ENCODE measurements at places on chromosomes 6 and 20.

DNA sequence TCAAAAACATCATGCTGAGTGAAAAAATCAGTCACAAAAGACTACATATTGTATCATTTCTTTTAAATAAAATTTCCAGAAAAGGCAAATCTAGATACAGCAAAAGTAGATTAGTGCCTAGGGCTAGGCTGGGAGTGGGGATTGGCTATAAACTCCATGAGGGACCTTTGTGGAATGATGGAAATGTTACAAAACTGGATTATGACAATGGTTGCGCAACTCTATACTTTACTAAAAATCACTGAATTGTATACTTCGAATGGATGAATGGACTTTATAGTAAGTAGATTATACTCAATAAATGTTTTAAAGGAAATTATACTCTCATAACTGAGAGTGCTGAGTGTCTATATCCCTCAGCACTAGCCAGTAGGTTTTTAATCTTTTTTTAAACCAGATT, 4.3 kb downstream of the HMGN3 start:
- peaks cover 1% of the 10 kb centered on the region for H3K36me3 ChIP-seq
- H3K4me3 ChIP-seq, result no peak overlapping the region
- peaks cover 11% of the 10 kb centered on the region for H3K4me1 ChIP-seq
- no peaks in the 10 kb centered on the region for H3K27me3 ChIP-seq
- H3K27ac ChIP-seq, result no peak overlapping the region
- DNase-seq, result no peak

GRCh38 chr6:109290143-109290931, 91.9 kb downstream of the CD164 start:
- H3K27me3 ChIP-seq, result peaks cover 14% of the 10 kb centered on the region
- no peaks in the 10 kb centered on the region for H3K36me3 ChIP-seq
- no peak for DNase-seq
- no peaks in the 10 kb centered on the region for H3K4me1 ChIP-seq
- H3K4me3 ChIP-seq, result no peak overlapping the region

- peaks cover 43% of the 10 kb centered on the region for H3K4me1 ChIP-seq
- peaks cover 12% of the 10 kb centered on the region for H3K36me3 ChIP-seq
- peak overlapping the region; percentile 65 for H3K4me3 ChIP-seq
- H3K27me3 ChIP-seq, result no peaks in the 10 kb centered on the region
- no peak for DNase-seq
- peak overlapping the region; percentile 94 for H3K27ac ChIP-seq
Observed at GRCh38 chr20:31676609-31676989, 38.9 kb downstream of the COX4I2 start.

GRCh38 chr6:44203955-44204354, 12.8 kb upstream of the MYMX start:
- DNase-seq, result no peak
- H3K36me3 ChIP-seq, result no peaks in the 10 kb centered on the region
- no peak overlapping the region for H3K4me3 ChIP-seq
- H3K27me3 ChIP-seq, result peaks cover 3% of the 10 kb centered on the region
- no peaks in the 10 kb centered on the region for H3K4me1 ChIP-seq
- no peak overlapping the region for H3K27ac ChIP-seq

DNA sequence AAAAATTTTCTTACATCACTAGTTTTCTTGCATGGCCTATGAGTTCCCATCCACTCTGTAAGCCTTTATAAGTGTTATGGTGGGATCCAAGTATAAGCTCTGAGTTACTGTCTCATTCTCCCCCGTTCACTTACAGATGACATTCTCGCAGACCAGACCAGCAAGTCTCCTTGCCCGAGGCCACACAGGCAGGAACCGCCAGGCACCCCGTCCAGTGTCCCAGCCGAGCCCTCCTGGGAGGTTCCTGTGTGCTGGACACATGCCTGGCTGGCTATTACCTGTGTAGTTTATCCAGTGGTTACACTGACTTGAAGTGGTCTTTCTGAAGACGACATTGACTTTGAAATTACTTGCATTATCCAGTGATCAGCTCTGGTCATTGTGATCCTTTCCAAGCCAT, 234.8 kb upstream of the QKI start:
- H3K27ac ChIP-seq, result no peak overlapping the region
- no peak overlapping the region for H3K4me3 ChIP-seq

GRCh38 chr6:15491255-15491985, 171.4 kb downstream of the DTNBP1 start:
- H3K27me3 ChIP-seq, result no peaks in the 10 kb centered on the region
- DNase-seq, result peak; percentile 67
- H3K27ac ChIP-seq, result peak overlapping the region; percentile 56
- peaks cover 19% of the 10 kb centered on the region for H3K4me1 ChIP-seq
- H3K36me3 ChIP-seq, result peaks cover 22% of the 10 kb centered on the region

GRCh38 chr6:3938715-3939367, 89.7 kb downstream of the FAM50B start:
- no peaks in the 10 kb centered on the region for H3K36me3 ChIP-seq
- H3K4me1 ChIP-seq, result no peaks in the 10 kb centered on the region
- H3K4me3 ChIP-seq, result no peak overlapping the region
- no peak overlapping the region for H3K27ac ChIP-seq

GRCh38 chr20:46333161-46333991, 25.1 kb upstream of the CDH22 start:
- no peak overlapping the region for H3K4me3 ChIP-seq
- H3K27me3 ChIP-seq, result peaks cover 18% of the 10 kb centered on the region
- H3K4me1 ChIP-seq, result no peaks in the 10 kb centered on the region
- H3K36me3 ChIP-seq, result no peaks in the 10 kb centered on the region
- no peak overlapping the region for H3K27ac ChIP-seq
- DNase-seq, result no peak

DNA sequence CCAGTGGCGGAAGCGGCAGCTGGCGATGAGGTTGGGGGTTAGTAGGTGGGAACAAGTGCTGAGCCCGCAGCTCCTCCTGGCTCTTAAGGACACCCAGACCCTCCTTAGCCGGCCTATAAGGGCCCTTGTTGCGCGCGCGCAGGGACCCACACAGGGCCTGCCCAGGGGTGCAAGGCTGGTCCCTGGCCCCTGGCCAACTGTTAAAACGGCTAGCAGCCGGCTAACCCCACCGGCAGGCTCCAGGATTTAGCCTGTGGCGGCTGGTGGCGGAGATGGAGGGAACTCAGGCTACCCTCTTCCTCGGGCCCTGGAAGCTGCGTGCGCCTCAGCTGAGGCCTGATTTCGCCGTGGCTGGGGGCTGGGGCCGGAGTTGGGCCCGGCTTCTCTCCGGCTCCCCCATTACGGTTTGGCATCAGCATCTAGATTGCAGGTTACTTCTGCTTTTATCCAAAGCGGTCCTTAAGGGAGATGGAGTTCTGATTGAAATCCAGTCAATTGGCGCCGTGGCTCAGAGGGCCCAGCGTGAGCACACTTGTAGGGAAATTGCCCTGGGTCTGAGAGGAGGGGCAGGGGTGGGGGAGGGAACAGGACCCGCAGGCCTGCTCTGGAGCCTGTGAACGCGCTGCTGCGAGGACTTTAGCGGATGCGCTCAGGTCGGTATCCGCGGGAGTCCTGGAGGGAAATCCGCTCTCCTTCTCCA, 36.9 kb upstream of the CCDC167 start:
- H3K27me3 ChIP-seq, result peaks cover 3% of the 10 kb centered on the region
- no peak for DNase-seq
- no peaks in the 10 kb centered on the region for H3K36me3 ChIP-seq
- peaks cover 17% of the 10 kb centered on the region for H3K4me1 ChIP-seq

DNA sequence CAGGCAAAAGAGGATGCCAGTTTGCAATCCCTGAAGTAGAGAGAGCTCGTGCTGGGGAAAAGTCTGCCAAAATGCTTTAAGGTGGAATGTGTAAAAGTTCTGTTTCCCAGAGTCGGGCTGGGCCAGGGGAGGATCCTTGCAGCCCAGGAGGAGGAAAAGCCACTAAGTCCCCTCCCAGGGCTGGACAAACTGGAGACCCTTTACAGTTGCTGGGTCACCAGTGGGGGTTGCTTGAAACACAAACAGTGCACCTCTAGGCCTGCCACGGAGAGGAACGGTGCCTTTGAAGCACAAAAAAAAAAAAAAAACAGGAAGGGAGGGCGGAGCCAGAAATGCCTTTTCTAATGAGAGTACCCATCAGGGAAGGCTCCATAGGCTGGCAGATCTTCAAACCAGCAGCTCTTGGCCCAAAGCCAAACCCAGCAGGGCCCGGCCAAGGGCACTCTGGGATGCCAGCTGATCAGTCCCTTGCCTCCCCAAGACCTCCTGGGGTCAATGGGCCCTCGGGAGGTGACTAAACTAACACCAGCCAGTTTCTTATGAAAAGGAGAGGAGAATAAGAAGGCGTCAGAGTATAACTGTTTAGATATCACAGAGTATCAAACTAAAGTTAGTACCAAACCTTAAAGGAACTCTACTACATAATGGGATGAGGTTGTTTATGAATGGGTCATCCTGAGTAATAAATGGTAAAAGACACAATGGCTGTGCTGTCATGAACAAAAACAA, 23.7 kb downstream of the HLA-A start:
- H3K27me3 ChIP-seq, result no peaks in the 10 kb centered on the region
- H3K4me3 ChIP-seq, result peak overlapping the region; percentile 57
- H3K36me3 ChIP-seq, result no peaks in the 10 kb centered on the region

GRCh38 chr6:7933794-7934193, 23.2 kb upstream of the TXNDC5 start:
- H3K27ac ChIP-seq, result peak overlapping the region; percentile 81
- H3K4me1 ChIP-seq, result peaks cover 22% of the 10 kb centered on the region
- H3K4me3 ChIP-seq, result peak overlapping the region; percentile 14
- H3K36me3 ChIP-seq, result peaks cover 2% of the 10 kb centered on the region

GRCh38 chr6:116572162-116572561, 858 bp downstream of the RWDD1 start:
- DNase-seq, result no peak
- peak overlapping the region; percentile 92 for H3K4me3 ChIP-seq
- peaks cover 30% of the 10 kb centered on the region for H3K4me1 ChIP-seq
- H3K36me3 ChIP-seq, result peaks cover 18% of the 10 kb centered on the region
- H3K27ac ChIP-seq, result peak overlapping the region; percentile 97

DNA sequence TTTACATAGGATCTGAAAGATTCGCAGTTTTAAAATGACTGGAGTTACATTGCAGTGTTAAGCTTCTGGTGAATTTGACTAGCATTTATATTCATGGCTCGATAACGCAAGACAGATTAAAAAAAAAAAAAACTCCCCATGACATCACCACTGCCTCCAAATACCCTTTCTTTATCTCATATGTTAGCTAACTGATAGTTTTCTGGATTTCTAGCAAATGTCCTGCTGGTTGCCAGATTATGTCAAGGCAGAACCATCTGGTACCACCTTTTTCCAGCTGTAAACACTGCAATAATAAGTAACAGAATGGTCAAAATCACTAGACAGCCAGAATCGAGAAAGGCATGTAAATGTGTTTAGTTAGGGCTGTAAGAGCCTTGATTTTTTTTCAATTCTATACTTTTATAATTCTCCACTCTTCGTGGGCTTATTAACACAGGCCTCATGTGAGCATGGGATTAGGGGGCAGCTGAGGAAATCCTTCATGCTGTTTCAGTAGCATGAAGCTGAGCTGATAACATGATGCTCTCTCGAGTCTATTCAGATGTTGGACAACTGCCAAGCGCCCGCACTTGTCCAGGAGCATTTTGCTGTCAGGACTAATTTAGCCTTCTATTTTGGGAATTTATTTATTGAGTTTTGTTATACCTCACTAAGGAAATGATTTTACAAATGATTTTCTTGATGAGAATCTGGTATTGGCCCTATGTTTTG, 166.0 kb upstream of the SCGN start:
- no peak overlapping the region for H3K4me3 ChIP-seq
- peak overlapping the region; percentile 45 for H3K27ac ChIP-seq
- DNase-seq, result no peak
- peaks cover 9% of the 10 kb centered on the region for H3K4me1 ChIP-seq

DNA sequence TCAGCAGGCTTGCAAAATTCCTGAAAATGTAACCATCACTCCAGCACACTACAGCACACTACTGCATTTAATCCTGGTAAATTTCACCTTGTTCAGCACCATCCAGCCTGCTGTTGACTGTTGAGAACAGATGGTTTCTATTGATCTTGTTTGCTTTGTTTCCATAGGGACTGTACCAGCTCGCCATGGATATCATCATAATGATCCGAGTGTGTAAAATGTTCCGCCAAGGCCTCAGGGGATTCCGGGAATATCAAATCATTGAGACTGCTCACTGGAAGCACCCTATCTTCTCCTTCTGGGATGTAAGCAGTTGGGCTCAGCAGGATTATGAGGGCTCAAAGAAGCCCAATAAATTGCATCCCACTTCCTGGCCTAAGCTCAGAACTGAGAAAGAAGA, 4.1 kb downstream of the CNBD2 start:
- no peak overlapping the region for H3K4me3 ChIP-seq
- peaks cover 4% of the 10 kb centered on the region for H3K27me3 ChIP-seq
- peaks cover 2% of the 10 kb centered on the region for H3K36me3 ChIP-seq
- no peak for DNase-seq

DNA sequence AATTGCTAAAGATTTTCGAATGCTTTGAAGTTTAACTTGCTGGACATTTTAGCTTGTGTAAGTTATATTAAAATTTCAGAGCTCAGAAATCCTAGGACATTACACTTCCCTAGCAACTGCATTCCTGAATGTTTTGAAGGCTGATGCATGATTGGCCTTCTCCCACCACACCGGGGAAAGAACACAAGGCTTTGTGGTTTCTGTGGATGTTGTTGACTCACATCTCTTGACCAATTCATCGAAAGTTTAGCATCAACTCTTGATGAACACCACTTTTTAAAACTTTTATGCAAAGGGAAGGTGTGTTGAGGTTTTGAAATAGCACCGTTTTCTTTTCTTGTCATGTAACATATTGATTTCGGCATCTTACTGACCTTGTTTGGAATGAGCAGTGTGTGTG, 81.1 kb downstream of the RIMS1 start:
- no peak for DNase-seq
- no peaks in the 10 kb centered on the region for H3K4me1 ChIP-seq
- H3K36me3 ChIP-seq, result no peaks in the 10 kb centered on the region
- H3K4me3 ChIP-seq, result no peak overlapping the region

DNA sequence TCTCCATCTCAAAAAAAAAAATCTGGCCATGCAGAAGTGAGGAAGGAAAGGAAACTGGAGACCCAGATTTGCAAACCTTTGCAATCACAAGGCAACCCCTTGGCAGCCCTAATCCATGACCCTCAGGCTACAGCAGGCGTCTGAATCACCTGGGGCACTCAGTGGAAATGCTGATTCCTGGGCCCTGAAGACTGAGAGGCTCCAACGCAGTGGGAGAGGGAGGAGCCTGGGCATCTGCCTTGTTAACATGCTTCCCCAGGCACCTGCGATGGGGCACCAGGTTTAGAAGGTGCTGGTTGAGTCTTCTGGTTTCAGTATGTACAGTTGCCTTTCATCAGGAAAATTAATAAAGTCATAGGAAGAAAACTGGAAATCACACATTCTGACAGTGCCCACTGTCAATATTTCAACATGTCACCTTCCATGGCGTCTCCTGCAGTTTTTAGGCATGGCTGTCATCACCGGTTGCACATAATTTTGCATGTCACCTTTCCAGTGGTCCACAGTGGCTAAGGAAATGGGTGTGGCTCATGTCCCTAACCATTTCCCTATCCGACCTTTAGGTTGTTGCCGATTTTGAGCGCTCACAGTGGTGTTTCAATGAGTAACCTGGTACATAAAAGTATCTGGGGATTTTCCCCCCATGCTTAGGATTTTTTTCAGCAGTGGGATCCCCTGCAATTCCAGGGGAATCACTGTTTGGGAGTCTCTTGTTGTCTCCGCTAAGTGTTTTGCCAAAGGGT, 56.9 kb downstream of the PREX1 start:
- H3K27me3 ChIP-seq, result no peaks in the 10 kb centered on the region
- peaks cover 67% of the 10 kb centered on the region for H3K4me1 ChIP-seq
- DNase-seq, result no peak
